CD4-positive, alpha-beta T cell (primary cell): ENCODE measurements at places on chromosomes 5 and 9.

- no peak for DNase-seq
Observed at GRCh38 chr5:177334155-177334551, 17.3 kb downstream of the LMAN2 start.

DNA sequence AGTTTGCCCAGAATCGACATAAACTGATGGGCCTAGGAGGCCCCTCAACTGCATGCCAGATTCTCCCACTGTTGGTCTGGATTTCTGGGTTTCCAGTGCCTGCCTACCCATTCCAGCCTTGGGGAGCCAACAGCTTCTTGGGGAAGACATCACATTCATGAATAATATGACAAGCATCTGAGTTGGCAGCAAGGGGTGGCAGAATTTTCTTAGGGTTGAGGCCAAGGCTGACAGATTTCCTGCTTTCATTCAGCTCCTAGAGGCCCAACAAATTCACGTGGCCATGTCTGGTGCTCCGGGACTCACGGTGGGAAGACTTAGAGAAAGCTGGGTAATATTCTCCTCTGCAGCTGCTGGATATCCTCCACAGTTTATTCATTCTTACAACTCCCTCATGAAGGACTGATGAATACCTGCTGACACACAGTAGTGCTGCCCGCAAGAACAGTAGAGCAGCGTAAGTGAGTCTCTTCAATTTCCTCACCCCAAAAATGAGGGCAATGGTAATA lies 305.0 kb upstream of the TNC start:
- DNase-seq: no peak

- no peak for DNase-seq
Observed at GRCh38 chr9:113569472-113570060, 106.0 kb downstream of the RGS3 start.

GRCh38 chr5:157748760-157749461 lies 5.4 kb downstream of the LSM11 start:
- DNase-seq: no peak

DNA sequence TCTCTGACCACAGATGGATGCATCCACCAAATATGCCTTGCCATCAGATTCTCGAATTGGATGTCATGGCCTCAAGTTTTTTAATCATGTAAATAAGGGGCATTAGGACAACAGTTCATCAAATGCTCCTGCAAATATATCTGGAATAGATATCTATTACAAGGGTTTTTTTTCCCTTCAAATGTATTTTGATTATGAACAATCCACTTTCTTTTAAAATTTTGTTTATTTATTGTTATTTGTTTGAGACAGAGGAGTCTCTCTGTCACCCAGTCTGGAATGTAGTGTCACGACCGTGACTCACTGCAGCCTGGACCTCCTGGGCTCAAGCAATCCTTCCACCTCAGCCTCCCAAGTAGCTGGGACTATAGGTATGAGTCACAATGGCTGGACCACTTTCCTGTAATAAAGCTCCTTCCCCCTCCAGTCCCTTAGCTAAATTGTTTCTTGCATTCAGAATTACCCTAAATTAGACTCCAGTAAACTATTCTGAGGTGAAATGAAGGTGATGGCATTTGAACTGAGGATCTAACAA lies 1412.1 kb downstream of the EFNA5 start:
- no peak for DNase-seq

GRCh38 chr5:87298692-87299362 lies 31.1 kb downstream of the RASA1 start:
- no peak for DNase-seq

DNA sequence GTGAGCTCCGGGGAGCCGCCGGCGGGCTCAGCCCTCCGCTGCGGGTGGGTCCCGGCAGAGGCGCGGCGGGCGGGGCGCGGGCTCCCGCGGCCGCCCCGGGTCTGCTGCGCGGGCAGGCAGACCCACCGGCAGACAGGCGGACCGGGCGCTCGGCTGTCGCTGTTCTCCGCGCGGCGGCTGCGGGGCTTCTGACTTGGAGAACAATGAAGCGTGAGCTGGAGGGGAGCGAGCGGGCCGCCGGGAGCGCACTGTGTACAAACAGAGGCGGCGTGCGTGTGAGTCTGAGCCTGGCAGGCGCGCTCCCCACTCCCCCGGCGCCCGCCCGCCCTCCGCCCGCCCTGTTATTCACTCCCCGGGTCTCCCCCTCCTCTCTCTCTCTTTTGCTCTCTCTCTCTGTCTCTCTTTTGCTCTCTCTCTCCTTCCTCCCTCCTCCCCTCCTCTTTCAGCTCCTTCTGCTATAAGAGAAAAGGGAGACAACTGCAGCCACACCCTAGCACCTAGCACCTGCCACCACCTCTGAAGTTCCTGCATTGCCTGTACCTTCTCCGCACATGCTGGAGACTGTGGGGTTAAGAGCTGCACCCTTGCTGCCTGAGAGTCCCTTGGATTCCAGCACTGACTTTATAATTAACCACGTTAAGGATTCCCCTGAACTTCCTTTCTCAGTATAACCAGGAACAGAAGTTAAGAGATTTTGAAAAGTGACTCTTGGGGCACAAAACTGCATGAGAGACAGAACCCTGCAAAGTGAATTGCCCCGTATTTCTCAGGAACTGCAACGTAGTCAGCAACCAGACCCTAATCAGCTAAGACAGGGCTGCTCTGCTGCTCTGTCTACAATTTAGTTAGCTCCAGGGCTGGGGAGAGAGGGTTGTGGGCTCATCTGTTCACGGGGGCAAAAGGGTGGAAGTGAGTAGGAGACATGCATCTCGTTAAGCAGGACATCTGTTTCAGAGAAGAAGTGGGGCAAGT lies at the start of gene EDIL3:
EDIL3 (minus strand) TSS at position 277 of the 972 bp plus-strand sequence. CDS start 506 bp downstream, outside the sequence.
- DNase-seq: no peak
